ENCODE measurements at places on chromosomes 11 and 22.
A peak's percentile ranks its signal among the peaks of the same experiment; 100 is the strongest.

GRCh38 chr11:115581871-115582639, 77.8 kb upstream of the CADM1 start:
- no peak for DNase-seq

GRCh38 chr11:10686311-10686710, 7.2 kb downstream of the IRAG1 start:
- no peak for DNase-seq

GRCh38 chr11:31799435-31800397, 11.4 kb downstream of the PAX6 start:
- DNase-seq: no peak

DNA sequence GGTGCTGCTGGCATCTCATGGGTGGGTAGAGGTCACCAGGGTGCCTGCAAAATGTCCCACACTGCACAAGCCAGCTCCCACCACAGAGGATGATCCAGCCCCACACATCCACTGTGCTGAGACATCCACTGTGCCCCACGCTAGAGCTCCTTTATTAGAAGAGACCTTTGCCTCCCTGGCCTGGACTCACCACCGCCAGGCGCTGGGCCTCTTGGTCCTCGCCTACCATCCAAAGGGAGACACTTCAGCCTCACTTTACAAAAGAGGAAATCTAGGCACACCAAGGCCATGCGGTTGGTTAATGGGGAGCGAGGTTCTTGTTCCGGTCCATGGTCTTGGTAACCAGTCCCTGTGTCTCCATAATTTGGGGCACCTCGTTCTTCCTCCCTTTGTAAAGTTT, 3.4 kb upstream of the ANO1 start:
- no peak for DNase-seq

DNA sequence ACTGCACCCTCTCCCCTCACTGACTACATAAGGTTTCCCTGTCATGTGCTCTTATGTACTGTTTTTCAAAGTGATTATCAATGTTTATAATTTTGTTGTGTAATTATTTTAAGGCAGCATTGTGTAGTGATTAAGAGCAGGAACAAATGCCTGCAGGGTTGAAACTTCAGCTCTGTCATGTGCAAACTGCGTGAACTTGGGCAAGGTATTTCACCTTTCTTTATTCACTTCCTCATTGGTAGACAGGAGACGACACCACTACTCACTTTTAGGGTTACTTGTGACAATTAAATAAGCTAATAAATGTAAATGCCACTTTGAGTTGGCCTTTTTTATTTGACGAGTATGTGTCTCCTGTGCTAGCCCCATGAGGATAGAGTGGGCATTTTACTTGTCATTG, 86.5 kb upstream of the E2F8 start:
- no peak for DNase-seq

DNA sequence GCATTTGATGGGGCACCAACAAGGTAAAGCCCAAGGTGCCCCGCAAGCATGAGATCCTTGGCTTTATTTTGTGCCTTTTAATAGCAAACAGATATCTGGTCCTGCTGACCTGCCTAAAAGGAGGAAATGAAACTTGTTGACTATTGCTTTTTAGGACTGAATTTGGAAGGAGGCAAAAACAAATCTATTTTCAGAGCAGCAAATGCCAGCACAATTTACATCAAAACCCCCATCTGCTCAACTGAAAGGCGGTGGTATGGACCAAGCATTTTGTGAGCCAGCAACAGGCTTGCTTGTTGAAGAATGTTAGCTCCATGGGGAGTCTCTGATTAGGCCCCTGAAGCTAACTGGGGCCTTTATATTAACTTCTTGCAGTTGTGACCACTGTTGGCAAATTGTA, 192.6 kb upstream of the E2F8 start:
- peak; percentile 33 for DNase-seq

- DNase-seq: no peak
Observed at GRCh38 chr11:41413843-41414242, 45.6 kb downstream of the LRRC4C start.

- DNase-seq: no peak
Observed at GRCh38 chr11:88105951-88106350, 69.3 kb downstream of the RAB38 start.

- DNase-seq: peak; percentile 71
Observed at GRCh38 chr22:37581504-37581903, 1.6 kb upstream of the LGALS2 start.

GRCh38 chr11:77375107-77375506, 73.6 kb upstream of the GDPD4 start:
- no peak for DNase-seq

DNA sequence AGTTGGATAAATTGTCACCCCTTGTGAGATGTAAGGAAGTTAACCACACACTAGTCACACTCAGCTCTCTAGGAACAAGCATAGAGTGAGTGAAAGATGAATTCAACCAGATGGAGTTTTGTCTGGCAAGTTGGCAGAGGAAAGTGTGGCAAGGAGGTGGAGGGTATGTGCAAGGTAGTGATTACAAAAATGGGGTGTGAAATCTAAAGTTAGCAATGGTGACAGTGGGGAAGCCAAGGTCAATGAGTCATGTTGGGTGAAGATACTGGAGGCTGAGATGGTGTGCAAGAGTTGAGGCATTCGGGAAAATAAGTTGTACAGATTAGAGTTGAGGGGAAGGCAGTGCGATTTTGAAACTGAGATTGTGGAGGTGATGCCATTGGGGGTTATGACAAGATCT, 33.7 kb downstream of the MRGPRX2 start:
- no peak for DNase-seq

GRCh38 chr11:19392321-19392720, 151.6 kb upstream of the E2F8 start:
- DNase-seq: no peak

- no peak for DNase-seq
Observed at GRCh38 chr22:19066531-19067271, 55.5 kb downstream of the DGCR2 start.

- DNase-seq: no peak
Observed at GRCh38 chr11:37352485-37352884, 754.4 kb upstream of the RAG2 start.

DNA sequence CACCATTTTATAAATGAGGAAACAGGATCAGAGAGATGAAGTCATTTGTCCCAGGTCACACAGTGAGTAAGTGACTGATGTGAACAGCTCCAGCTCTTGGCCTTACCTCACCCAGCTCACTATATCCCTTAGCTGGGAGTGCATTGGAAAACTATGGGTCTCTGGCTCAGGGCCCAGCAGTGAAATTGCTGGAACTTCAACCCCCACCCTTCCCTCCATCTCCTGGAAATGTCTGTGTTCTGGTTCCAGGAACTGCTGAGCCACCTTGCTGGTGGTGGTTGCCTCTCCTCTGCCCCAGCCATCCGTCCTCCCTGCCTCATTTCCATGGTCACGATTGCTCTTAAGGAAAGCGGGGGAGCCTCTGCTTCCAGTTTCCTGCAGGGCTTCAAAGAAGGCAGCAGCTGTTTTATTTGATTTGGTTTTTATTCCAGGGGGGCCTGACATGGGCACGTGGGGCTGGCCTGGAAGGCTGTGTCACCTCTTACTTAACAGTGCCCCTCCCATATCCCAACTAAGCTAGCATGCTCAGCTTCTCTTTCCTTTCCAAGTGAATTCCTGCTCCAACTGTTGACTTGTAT, 46.2 kb upstream of the CSTF3 start:
- no peak for DNase-seq

- no peak for DNase-seq
Observed at GRCh38 chr11:62677714-62678113, 1.2 kb downstream of the UBXN1 start.

DNA sequence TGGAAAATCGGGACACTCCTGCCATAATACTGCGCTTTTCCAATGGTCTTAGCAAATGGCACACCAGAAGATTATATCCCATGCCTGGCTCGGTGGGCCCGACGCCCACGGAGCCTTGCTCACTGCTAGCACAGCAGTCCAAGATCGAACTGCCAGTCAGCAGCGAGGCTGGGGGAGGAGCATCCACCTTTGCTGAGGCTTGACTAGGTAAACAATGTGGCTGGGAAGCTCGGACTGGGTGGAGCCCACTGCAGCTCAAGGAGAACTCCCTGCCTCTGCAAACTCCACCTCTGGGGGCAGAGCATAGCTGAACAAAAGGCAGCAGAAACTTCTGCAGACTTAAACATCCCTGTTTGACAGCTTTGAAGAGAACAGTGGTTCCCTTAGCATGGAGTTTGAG, 15.6 kb downstream of the PTH start:
- no peak for DNase-seq

DNA sequence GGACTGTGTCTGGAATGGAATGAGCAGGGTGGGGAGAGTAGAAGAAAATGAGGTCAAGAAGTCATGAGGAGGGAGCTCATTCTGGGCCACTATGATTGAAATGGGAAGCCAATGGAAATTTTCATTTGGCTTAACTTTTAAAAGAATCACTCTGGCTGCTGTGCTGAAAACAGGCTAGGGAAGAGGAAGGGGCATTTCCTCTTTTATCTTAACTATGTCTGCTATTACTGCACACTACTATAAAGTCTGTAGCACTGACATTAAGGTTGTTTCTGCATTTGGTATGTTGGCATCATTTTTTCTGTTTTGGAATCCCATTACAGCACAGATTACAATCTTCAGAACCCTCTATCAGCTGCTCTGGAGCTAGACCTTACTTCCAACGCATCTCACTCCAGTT, 8.2 kb downstream of the PATL1 start:
- no peak for DNase-seq

GRCh38 chr11:75855206-75855605, 40.2 kb downstream of the UVRAG start:
- DNase-seq: no peak

DNA sequence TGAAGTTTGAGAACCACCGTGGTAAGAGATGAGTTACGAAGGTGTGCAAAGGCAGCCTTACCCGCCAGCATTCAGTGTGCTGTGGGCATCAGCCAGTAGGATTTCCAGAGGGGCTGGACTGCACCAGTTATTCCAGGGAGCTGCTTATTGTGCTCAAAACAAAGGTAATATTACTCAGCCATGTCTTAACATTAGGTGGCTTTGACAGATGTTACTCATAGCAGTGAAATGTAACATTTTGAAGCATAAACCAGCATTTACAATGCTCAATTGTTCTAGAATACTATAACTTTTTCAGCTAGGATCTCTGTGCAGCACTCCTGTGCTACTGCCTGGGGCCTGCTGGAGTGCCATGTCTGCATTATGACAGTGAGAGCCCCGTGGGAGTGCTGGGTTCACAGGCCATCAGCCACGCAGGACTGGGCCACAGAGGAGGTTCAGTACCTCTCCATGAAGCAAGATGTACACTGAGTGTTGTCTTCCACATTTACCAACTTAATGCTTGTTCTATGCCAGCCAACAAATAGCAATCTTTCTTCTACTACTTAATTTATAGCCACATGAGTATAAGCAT, 238.1 kb downstream of the CADM1 start:
- no peak for DNase-seq

- DNase-seq: no peak
Observed at GRCh38 chr11:78441956-78442355, 24.3 kb upstream of the GAB2 start.

DNA sequence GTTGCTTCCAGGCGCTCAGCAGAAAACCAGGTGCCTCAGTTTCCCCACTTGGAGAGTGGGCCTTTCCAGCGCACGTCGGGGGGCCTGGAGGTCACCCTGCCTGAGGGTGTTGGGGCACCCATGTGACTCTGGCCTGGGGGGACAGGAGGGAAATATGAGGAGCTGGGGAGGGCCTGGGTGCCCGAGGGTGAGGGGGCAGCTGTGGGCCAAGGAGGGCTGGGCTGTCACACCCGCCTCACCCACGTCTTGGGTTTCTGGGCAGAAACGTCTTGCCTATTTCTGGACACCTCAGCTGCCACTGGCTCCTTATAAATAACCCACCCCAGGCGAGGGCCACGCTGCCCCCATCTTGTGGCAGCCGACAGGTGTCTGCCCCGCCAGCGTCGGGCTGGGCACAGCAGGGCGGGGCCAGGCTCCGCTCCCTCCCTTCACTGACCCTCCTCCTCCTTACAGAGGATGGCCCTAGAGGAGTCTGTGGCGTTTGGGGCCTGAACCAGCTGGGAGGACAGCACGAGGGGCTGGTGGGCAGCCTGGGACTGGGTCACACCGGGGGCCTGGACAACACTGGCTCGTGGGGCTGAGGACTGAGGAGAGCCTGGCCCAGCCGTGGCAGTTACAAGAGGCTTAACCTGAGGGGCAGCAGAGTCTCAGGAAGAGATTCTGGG, 1.5 kb downstream of the TNNT3 start:
- no peak for DNase-seq

- no peak for DNase-seq
Observed at GRCh38 chr11:132831272-132831671, 701.0 kb downstream of the OPCML start.

DNA sequence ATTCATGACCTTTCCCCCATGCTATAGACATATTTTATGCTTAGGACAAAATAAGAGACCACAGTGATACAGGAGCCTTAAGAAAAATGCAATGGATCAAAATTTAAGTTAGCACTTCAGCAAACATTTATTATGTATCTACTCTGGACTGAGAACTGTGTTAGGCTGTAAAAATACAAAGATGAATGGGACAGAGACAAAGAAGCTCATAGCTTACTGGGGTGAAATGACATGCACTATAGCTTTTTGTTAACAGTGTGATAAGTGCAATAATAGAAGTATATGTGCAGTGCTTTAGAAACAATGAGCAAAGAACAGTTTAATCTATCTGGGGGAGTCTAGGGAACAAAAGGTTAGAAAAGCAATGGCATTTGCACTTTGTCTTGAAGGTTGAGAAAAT, 1543.1 kb downstream of the FAM181B start:
- no peak for DNase-seq

DNA sequence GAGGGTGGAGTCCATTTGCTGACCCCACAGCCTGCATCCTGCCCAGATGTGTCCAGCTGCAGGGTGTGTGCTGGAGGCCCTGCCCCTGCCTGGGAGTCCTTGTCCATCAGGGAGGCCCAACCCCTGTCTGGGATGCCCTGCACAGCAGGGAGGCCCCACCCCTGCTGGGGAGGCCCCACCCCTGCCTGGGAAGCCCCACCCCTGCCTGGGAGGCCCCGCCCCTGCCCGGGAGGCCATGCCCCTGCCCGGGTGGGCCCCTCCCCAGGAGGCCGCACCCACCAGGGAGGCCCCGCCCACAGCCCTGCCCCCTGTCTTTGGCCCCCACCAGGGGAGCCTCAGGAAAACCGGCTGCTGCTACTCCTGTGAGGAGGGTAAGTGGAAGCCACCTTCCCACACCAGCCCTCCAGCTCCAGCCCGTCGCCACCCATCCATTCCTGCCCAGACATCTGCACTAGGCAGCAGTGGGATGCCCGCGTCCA, 37.2 kb downstream of the MUC5B start:
- no peak for DNase-seq
